ENCODE measurements at places on chromosomes 2 and 18. TPM values are rescaled to one million over a fixed set of nuclear protein-coding genes. Genes with fewer than 3 reads are reported as not detected.

DNA sequence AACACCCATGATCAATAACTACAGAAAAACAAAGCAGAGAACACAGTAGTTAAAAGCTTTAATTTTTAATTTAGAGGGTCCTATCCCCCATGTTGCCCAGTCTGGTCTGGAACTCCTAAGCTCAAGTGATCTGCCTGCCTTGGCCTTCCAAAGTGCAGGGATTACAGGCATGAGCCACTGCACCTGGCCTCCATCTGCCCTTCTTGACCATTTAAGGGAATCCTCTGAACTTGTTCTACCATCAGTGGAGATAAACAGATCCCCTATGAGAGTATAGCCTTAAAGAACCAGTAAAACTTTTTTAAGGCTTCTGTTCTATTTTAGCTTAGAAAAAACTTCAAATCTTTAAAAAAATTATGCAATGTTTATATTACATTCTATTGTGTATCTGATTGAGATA, 13.5 kb upstream of the ATP5MC3 start:
- no peak for DNase-seq

DNA sequence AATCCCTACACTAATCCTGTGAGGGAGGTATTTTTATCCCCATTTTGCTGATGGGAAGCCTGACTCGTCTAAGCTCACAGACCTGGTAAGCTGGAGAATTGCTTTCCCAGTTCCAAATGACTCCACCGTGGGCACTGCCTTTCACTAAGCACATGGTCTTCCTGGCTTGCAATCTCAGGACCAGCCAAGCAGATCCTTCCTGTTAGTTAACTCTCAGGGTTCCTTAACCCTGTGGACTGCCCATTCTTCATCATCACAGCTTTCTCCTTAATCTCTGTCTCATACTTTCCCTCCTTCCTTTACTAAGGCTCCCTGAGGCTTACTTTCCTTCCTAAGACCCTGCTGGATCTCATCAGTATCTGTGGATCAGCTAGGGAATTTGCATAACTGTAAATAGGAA, 122.2 kb upstream of the ZEB2 start:
- no peak for DNase-seq

Gene RGPD3
- total RNA-seq = 0.27 TPM

GRCh38 chr18:73756256-73757091, 391.2 kb downstream of the FBXO15 start:
- no peak for DNase-seq

GRCh38 chr18:13436576-13436975, 218.0 kb downstream of the LDLRAD4 start:
- no peak for DNase-seq

DNA sequence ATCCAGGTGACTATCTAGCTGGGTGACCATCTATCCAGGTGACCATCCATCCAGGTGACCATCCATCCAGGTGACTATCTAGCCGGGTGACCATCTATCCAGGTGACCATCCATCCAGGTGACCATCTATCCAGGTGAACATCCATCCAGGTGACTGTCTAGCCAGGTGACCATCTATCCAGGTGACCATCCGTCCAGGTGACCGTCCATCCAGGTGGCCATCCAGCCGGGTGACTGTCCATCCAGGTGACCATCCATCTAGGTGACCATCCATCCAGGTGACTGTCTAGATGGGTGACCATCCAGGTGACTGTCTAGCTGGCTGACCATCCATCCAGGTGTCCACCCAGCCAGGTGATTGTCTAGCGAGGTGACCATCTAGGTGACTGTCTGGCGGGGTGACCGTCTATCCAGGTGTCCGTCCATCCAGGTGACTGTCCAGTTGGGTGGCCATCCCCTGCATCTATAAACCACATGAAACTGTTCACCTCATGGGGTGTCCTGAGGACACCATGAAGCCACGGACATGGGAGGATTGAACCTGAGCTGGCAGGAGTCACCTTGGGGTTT, 305.3 kb downstream of the NDUFA10 start:
- no peak for DNase-seq

GRCh38 chr2:74925361-74925786, 33.1 kb upstream of the POLE4 start:
- no peak for DNase-seq

Gene TSPYL6
- not detected for total RNA-seq

- no peak for DNase-seq
Observed at GRCh38 chr2:43818761-43819160, 19.9 kb downstream of the ABCG5 start.

DNA sequence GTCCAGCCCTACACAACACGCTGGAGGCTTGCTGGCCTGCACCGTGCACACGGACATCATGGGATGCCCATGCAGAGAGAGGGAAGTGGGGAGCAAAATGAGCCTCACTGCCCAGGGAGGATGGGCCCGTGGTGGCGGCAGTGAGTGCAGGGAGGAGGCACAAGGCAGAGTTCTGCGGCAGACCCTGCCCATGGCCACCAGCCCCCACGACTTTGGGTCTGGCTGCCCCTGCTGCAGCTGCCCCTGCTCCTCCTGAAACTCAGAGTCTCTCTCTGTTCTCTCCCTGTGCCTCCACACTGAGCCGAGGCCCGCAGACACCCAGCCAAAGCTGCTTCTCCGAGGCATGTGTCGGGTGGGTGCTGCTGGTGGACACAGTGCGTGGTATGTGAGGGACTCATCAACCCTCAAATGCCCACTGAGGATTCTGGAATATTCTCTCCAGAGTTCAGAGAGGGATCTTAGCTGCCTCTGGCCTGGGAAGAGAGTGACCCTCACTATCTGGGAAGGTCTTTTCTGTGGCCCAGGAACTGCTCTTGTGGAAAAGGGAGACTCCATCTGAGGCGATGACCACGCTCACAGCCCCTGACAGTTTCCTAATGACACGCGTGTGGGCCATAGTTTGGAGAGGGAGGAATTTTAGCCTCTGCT, 45.1 kb upstream of the HPCAL1 start:
- DNase-seq = no peak

DNA sequence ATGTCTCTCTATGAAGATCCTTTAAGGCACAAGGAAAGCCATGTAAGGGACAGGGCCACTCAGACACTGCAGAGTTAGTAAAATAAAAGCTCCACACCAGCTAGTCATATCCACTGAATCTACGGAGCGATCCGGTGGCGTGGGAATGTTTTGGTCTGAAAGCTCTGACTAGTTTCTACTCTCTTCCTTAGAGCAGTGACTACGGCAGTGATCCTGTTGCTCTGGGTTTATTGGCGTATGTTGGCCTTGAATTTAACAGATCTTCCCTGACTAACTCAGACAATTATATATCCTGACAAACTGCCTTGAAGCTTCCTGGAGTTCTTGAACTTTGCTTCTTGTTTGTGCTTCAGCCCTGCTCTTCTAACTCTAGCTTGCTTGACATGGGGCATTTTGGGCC, 115.3 kb upstream of the FZD5 start:
- no peak for DNase-seq

- DNase-seq = no peak
Observed at GRCh38 chr18:26708806-26709716, 156.4 kb downstream of the AQP4 start.

DNA sequence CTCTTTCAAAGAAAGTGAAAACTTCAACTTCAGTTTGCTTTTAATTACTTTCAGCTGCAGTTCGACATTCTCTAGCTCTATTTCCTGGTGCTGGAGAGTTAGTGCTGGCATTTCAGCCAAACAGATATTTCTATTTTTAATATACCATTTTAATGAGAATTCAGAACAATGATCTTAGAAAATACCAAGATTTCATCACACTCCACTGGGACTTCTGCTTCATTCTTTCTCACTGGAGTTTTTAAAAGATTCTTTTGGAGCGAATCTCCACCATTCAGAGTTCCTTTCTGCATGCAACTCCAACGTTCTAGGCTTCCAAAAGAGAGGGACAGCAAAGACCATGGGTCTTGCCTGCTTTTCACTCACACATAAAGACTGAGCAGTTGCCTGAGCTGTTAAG, 94.2 kb downstream of the CABLES1 start:
- no peak for DNase-seq

Gene CSRNP3
- total RNA-seq = not detected

Gene EMILIN1
- 0.69 TPM for total RNA-seq

- no peak for DNase-seq
Observed at GRCh38 chr2:49913025-49913424, 758.7 kb upstream of the FSHR start.

GRCh38 chr2:19878268-19879046, 23.3 kb downstream of the TTC32 start:
- no peak for DNase-seq

GRCh38 chr18:51273437-51273836, 76.0 kb upstream of the MEX3C start:
- DNase-seq = no peak

Gene TMEM182
- 3.9 TPM for total RNA-seq

Gene THADA
- total RNA-seq = 43.2 TPM

Gene MAIP1
- total RNA-seq = 20.2 TPM

GRCh38 chr2:101736233-101736632, 38.7 kb downstream of the MAP4K4 start:
- no peak for DNase-seq

GRCh38 chr2:21317131-21317530, 193.4 kb downstream of the TDRD15 start:
- DNase-seq = no peak

- no peak for DNase-seq
Observed at GRCh38 chr18:27695503-27695902, 481.4 kb downstream of the CDH2 start.

Gene ARHGAP15
- total RNA-seq = 112 TPM

- DNase-seq = no peak
Observed at GRCh38 chr2:198052741-198053140, 248.3 kb downstream of the PLCL1 start.

DNA sequence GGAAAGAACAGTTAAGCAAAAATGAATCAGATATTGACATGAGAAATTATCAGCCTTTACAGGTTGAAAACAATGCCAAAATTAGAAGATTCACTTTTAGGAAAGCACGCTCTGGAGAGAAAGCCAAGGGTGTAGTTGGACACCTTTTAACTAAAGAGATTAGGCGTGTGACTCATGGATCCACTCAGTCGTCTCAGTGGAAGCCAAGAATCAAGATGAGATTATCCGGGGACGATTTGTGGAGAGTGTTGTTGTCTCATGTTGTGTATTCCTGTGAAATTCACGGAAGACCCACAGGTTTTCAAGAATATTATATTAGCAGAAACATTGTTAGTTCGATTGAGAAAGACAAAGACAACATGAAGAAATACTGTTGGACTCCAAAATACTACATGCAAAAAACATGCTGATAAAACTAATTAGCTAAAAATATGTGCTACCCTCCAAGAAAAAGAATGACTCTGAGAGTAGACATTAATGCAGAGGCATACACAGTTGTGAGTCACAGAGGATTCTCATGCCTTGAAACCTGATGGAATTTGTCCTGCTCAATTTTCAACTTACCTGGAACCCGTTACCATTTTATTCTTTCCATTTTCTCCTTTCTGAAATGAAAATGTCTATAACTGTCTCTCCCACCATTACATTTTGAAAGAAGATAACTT, 192.1 kb upstream of the RND3 start:
- no peak for DNase-seq

GRCh38 chr2:69077252-69077950, 64.4 kb downstream of the ANTXR1 start:
- no peak for DNase-seq

Gene ACMSD
- not detected for total RNA-seq

Gene GCG
- total RNA-seq = not detected

- no peak for DNase-seq
Observed at GRCh38 chr18:75253784-75254183, 43.2 kb downstream of the TSHZ1 start.

DNA sequence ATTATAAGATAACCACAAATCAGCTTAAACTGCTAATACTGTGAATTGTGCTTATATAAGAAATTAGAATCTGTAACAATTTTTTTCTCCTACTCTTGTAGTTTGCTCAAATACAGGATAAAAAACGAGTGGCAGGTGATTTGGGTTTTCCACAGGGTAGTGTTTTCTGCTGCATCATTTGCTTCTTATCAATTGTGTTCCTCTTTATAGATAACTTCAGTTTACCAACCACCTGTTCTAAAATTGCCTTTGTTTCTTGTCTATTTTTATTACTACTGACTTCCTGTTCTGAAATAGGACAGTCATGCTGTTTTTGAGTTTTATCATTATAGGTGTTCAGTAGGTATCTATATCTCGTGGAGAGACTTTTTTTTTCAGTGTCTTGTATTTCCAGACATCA, 56.9 kb downstream of the MFSD6 start:
- DNase-seq = no peak

Gene SIX2
- not detected for total RNA-seq

Gene RSAD2
- total RNA-seq = 0.67 TPM

DNA sequence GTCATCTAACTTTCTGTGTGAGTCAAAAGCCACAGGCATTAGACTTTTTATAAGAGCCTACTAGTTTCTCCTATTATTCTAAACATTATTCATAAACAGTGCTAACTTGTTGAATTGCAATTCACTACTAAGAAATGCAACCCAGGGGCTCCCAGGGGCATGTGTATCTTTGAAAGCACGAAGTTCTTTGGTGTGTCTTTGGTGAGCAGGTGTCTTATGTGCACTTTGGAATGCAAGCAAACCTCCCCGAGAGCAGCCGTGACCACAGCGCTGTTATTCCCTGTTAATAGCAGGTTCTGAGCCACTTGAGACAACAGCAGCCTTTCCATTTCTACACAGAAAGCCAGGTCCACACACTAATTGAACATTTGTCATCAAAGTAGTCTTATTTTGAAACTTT, 123.5 kb downstream of the PRKRA start:
- no peak for DNase-seq

DNA sequence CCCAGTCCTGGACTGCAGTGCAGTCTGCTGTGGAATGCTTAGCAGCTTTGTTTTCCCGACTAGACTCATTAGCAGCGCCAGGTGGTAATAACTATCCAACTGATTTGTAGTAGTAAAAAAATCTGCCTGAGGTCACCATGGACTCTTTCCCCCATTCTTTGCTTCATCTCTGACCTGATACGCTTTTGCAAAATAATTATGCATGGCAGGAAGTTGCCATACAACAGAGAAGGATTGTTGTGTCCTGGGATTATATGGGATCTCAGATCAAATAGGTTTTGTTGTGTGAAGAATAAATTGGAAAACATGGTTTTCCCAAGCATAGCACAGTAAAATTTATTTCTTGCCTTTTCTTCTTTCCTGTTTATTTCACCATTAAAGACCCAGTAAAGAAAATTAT, 72.4 kb upstream of the ATP5MC3 start:
- no peak for DNase-seq

DNA sequence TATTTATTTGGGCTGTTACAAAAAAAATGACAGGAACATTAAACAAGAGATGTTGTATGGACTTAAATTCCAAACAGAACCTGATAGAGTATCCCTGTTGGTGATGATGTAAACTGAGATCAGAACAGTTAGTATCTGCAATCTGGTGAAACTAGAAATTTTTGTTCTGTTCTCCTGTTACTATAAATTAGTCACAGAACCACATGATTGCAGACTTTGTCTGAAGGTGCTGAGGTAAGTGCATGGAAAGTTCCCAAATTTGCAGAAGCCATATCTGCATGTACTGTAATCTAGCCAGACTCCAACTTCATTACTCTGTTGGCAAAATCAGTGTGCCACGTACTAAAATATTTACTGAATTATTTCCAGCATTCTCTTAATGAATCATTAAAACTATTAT, 516.3 kb upstream of the FSIP2 start:
- DNase-seq = no peak
